ENCODE measurements at places on chromosomes 6 and 20.

DNA sequence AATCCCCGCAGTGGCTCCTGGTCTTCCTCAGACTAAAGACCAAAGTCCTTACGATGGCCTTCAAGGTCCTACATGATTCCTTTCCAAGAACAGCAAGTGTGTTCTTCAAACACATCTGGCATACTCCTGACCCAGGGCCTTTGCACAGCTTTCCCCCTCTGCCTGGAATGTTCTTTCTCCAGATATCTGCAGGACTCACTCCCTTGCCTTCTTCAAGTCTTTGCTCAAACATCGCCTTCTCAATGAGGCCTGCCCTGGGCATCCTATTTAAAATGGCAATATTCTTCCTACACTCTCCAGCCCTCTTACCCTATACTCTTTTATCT is 30.2 kb downstream of the VEGFA start:
- DNase-seq = no peak

DNA sequence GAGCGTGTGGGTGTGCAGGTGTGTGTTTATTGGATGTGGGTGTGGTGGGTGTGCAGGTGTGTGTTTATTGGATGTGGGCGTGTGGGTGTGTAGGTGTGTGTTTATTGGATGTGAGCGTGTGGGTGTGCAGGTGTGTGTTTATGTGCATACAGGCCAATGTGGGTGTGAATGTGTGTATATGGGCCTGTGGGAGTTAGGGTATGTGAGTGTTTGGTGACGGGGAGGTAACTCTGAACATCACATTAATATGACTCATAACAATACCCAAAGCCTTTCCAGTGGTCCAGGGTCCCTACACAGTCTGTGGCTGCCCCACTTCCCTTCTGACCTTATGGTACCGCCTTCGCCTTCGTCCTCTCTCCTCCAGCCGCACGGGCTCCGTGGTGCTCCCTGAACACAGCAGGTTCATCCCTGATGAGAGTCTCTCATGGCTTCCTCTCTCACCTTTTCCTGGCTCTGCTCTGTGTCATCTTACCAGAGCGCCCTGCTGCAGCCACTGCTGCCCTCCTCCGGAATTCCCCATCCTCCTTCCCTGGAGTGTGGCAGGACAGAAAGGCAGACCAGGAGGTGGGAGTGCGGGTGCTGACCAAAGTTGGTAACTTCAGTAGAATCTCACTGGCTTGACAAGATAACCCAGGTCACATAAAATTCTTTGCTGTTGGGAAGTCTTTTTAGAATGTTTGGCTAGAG is 80.0 kb downstream of the SLC2A10 start:
- no peak for DNase-seq

- no peak for DNase-seq
Measured at GRCh38 chr6:134630508-134631121, 312.7 kb upstream of the SGK1 start.

- DNase-seq = no peak
Measured at GRCh38 chr20:25244976-25245375, 2.9 kb upstream of the PYGB start.

GRCh38 chr20:62088258-62089127 is 22.8 kb upstream of the TAF4 start:
- DNase-seq = peak; percentile 99

- no peak for DNase-seq
Measured at GRCh38 chr6:93341900-93342613, 77.3 kb downstream of the EPHA7 start.

DNA sequence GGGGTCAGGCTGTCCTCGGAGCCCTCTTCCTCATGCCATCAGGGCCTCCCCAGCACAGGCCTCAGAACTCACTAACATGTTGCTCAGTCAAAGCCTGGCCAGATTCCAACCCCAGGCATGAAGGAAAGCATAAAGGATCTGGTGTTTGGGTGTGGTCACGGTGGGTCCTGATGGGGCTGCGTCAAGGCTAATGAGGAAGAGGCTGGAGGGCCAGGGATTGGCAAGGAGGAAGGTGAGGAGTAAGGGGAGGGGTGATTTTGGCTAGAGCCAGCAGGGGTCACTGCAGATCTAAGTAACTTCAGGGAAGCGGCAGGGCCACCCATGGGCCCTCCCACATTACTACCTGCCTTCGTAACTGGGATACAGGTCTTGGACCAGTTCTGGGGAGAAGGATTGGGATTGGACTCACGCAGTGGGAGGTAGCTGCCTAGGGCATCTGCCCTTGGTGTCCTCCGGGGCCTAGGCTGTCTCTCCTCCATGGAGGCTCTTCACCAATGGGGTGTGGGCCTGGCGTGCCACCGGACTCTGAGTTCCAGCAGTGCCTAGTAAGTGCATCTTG is 36.2 kb upstream of the MRPS18A start:
- peak; percentile 70 for DNase-seq

DNA sequence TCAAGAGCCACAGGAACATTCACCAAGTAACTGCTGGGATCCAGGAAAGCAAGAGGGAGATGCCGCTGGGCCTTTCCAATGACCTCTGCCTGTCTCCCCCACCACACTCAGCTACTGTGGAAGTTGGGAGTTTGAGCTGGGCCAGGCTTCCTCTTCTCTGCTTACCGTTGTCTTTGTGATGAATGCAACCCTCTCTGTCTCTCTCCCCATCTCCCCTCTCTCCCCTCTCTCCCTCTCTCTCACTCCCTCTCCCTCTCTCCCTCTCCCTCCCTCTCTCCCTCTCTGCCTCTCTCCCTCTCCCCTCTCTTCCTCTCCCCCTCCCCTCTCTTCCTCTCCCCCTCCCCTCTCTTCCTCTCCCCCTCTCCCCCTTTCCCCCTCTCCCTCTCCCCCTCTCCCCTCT is 54.8 kb downstream of the EDN3 start:
- no peak for DNase-seq

GRCh38 chr6:13579911-13580310 is 5.5 kb downstream of the SIRT5 start:
- no peak for DNase-seq

Measured in IMR-90 (cell line).